Keratinocyte (primary cell): ENCODE measurements at places on chromosomes 3 and 15.

DNA sequence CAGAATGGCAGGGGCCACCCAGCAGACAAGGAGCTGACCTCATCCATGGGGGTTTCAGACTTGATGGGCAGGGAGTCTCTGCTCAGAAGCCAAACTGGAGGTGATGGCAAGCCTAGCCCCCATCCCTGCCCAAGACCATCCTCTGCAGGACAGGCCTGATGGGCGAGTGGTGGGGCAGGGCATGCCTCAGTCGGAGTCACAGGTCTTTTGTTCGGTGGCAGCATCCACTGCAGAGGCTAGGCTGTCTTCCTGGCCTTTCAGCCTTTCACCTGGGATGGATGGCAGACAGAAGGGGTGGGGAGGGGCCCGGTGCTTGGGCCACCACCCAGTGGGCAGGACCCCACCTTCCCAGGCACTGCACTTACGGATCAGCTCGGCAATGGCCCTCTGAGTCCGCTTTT is 44.4 kb downstream of the PTH1R start:
- no peak for DNase-seq

DNA sequence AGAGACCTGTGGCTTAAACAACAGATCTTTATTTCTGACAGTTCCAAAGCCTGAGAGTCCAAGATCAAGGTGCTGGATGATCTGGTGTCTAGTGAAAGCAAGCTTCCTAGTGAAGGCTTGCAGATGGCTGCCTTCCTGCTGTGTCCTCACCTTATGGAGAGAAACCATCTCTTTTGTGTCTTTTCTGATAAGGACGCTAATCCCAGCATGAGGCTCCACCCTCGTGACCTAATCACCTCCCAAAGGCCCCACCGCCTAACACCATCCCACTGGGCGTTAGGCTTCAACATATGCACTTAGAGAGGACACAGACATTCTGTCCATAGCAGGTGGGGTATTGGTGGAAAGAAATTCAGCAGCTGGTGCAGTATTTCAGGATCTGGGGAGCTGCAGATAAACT is 19.8 kb upstream of the LYSMD4 start:
- no peak for DNase-seq

DNA sequence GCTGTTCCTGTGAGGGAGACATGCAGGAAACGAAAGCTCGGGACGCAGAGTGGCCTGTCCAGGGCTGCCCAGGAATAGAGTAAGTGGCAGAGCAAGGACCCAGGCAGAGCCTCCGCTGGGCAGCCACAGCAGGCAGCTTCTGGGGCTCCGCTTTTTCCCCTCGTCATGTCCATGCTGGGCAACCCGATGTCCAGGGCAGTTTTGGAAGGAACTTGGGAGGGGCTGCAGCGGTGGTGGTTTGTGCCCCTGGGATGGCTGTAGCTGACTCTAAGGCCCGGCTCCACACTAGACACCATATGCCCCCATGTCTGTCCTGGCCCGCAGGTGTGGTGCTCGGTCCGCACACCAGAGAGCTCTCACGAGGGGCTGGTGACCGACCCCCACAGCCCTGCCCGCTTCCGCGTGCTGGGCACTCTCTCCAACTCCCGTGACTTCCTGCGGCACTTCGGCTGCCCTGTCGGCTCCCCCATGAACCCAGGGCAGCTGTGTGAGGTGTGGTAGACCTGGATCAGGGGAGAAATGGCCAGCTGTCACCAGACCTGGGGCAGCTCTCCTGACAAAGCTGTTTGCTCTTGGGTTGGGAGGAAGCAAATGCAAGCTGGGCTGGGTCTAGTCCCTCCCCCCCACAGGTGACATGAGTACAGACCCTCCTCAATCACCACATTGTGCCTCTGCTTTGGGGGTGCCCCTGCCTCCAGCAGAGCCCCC is 7.1 kb upstream of the PSMD2 start:
- no peak for DNase-seq

DNA sequence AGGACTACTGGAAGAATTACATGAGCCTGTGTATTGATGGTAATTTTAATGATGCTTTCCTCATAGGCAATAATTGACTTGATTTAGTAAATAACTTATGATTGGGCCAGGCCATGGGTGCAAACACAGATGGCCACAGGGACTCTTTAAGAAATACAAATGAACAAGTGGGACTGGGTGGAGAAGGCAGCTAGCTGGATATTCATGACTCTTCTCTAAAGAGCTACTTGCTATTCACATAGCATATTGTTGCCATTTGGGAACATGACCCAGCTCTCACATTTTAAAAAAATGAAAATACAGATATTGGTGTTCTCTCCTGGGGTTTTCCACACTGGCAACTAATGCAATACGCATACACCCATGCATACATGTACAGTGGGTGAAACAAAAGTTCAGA is 178.3 kb downstream of the PTPRG start:
- DNase-seq, result no peak

DNA sequence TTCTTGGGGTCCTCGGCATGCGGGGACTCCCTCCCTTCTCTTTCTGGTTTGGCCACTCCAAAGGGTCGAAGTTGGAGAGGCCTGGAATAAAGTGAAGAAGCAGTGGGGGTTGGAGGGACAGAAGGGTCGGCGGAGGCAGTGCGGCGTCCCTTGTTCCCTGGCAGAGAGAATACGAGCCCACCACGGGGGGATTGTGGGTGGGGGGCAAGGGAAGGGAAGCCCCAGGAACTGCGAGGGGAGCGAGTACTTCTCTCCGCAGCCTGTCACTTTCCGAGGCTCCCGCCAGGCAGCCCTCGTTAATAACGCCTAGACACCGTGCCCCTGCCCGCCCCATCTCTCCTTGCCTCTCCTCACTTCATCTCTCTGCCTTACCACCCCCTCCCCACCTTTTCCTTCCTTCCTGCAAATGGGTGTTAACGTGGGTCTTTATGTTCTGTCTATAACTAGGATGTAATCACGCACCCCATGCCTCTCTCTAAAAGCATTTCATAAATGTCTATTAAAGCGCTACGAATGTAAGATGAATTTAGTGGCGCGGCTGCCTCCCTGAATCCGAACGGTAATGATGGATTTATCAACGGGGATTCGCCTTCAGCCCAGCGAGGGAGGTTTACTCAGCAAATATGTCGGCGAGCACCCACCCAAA is 13.7 kb downstream of the NR2F2 start:
- DNase-seq, result no peak

GRCh38 chr15:40240619-40241221 is 1.9 kb downstream of the PAK6 start:
- DNase-seq, result no peak

GRCh38 chr3:10445561-10446175 is 59.7 kb downstream of the ATP2B2 start:
- no peak for DNase-seq

- no peak for DNase-seq
These were observed 28.4 kb upstream of the CNTN3 start for GRCh38 chr3:74642876-74643275.

DNA sequence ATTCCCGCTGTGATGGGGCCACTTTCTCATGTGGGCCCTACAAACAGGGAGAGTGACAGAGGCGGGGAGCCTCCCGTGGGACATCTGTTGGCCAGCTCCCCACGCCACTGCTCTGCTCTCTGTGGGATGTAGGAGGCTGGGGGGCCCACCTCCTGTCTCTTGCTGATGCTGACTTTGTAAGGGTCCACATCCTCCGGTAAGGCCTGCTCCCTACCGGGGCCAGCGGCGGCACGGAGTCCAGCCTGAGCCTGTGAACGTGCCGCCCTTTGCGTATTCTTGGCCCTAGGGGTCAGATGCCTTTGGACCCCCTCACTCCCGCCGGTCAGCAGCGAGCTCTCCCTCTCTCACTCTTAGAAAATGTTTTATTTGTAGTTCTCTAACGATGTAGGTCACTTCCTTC is 153.2 kb downstream of the LRRC28 start:
- no peak for DNase-seq

DNA sequence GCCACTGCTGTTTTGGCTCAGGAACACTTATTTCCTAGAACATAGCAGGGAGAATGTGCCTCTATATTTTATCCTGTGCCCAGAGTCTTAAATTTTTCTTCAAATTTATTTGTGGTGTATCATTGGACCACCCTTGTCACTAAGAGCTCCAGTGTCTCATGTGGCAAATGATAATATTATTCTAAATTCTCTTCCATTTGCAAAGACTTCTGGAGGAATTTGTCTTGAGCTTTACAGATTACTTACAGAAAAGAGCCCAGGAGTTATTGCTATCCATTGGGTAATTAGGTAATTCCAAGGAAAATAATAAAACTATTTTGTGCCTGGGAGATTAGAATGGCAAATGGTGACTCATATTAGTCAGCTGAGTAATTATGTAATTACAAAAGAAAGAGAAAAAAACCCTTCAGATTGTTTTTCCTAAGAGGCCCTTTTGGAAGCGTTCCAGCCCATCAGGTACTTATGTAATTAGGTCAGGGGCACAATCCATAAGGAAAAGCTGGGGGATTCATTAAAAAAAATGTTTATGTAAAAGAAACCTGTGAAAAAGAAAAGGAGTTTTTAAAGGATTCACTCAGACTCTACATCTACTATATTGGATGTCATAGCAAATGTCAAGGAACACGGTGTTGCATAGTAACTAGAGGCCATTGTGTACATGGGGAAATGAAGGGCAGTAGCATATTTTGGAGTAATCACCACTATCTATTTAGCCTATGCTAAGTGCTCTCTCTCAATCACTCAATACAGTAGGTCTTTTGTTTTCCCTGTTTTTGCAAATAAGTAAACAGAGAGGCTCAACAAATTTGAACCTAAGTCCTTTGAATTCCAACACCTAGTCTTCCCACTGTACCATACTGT is 380.9 kb upstream of the RARB start:
- no peak for DNase-seq

GRCh38 chr3:194871143-194871863 is 185.6 kb downstream of the FAM43A start:
- peak; percentile 78 for DNase-seq
